ENCODE measurements at places on chromosomes 3 and 15.

DNA sequence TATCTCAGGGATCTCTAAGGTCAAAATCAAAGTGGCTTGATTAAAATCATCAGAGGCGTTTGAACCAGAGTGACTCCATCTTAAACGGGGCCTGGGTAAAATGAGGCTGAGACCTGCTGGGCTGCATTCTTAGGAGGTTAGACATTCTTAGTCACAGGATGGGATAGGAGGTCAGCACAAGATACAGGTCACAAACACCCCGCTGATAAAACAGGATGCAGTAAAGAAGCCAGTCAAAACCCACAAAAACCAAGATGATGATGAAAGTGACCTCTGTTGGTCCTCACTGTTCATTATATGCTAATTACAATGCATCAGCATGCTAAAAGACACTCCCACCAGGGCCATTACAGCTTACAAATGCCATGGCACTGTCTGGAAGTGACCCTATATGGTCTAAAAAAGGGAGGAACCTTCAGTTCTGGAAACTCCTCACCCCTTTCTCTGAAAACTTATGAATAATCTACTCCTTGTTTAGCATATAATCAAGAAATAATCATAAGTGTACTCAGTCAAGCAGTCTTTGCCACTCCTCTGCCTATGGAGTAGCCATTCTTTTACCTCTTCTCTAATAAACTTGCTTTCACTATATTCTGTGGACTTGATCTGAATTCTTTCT, 143.3 kb upstream of the SLCO3A1 start:
- DNase-seq = no peak

DNA sequence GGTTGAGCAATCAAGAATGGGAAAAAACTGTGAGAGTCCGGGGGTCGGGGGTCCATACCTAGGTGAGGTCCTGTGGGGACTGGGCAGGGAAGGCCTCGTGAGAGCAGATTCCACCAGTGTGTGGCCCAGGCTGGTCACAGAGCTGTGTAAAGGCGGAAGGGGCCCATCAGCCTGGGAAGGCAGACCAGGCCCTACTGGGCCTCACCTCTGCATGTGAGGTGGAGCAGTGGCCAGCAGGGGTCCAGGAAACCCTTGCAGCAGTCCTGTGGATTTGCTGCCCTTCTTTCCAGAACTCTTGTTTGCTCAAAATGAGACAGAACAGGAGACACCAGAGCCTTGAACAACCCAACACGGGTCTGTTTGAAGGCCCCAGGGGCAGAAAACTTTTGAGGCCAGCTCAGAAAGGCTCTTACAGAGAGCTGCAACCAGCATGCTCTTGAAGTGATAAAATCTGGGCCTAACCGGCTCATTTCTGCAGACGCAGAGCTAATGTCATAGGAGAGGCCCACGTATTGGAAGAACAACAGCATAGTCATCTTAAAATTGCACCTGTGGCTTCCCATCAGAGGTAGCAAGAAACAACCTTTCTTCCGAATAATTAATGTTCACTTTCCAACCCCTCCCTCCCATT, 30.3 kb upstream of the HHATL start:
- no peak for DNase-seq

DNA sequence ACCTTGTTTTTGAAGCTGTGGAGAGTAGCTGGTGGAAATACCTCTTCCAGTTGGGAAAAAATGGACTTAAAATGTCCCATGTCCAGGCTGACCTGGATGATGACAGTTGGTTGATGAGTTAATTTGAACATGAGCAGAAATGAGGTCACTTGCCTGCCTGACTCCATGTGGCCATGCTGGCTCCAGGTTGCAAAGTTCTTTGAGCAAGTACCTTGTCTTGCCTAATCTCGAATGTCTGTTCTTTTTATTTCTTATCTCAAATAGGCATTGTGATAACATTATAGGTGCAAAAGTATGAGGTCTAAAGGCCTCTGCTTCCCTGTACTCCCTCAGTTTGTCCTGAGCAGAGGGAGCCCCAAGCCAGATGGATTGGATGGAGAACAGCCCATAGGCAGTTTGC, 9.0 kb downstream of the MAPKBP1 start:
- no peak for DNase-seq

- DNase-seq = no peak
Measured at GRCh38 chr3:71415681-71416122, 167.8 kb downstream of the FOXP1 start.

DNA sequence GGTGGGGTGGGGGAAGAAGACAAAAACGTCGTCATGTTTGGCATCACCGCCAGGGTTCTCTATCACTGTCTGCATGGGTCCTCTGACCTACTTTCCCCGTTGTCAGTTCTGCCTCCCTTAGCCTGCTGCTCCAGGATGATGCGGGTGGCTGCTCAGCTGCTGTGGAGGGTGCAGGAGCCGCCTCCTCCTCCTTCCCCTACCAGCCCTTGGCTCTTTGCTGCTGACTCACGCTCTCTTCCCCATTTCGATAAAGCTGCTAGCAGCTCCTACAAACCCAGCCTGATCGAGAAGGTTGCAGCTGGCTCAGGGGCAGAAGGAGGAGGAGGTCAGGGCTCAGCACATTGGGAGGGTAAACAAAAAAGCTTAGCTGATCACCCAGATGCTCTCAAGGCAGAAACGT, 49.5 kb upstream of the SEC13 start:
- DNase-seq = no peak

DNA sequence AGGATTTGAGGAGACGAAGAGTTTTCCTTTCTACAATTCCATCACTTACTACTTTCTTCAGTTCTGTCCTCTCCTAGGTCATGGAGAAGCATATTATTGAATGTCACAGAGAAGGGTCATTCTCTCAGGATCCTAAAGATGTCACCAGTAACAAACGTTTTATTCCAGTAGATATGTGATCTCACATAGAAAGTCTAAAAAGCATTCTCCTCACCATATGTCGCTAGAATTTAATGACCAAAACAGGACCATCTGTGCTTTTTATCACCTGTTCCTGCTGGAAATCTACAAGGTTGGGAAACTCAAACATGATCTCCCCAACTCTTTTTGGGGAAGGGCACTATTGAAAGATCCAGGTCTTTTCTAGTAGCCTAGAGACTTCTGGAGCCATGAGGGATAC, 24.0 kb upstream of the FRMD5 start:
- no peak for DNase-seq

DNA sequence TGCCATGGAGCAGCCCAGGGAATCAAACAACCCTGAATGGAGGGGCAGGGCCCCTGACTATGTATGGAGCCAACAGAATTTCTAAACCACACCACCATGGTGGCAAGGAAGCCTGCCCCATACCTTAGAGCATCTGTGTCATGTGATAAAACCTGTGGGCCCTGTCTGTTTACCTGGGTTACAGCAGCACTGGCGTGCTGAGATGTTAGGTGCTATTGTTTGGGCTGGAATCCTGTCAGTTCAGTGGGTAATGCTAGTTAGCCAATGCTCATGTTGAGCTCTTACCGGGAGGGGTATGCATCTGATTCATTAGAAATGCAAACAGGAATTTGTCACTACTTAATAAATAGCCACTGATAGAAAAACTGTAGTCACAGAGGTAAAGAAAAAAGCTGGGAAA, 63.5 kb upstream of the ETV5 start:
- no peak for DNase-seq

DNA sequence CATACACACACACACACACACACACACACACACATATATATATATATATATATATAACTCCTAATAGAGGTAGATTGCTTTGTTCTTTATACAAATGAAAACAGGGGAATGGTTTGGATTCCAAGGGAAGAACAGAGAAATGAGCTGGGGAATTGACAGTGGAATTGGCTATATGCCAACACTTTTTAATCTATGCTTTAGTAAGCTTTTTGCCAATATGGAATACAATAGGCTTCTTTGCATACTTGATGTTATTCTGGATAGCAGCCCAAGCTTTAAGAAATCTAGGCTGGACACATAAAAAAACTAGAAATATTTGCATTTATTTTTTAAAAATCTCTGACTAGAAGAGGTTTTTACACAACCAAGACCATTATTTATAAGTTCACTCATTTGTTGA, 334.2 kb upstream of the MDFIC2 start:
- DNase-seq = no peak

DNA sequence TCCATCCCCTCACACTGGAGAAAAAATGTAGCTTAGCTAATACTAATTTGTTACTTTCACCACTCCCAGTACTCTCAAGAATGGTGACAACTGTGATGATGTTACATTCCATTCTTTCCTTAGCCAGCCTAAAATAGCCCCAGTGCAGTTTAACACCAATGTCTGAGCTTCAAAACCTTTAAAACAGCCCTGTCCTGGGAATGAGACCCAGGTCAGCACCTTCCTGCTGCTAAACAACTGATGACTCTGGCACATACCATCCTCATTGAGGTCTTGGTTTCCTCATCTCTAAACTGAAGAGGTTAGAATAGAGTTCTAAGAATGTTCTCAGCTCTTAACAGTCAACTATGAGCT, 3.8 kb downstream of the SCAMP2 start:
- no peak for DNase-seq

- no peak for DNase-seq
Measured at GRCh38 chr15:82852941-82853561, 43.6 kb downstream of the WHAMM start.

DNA sequence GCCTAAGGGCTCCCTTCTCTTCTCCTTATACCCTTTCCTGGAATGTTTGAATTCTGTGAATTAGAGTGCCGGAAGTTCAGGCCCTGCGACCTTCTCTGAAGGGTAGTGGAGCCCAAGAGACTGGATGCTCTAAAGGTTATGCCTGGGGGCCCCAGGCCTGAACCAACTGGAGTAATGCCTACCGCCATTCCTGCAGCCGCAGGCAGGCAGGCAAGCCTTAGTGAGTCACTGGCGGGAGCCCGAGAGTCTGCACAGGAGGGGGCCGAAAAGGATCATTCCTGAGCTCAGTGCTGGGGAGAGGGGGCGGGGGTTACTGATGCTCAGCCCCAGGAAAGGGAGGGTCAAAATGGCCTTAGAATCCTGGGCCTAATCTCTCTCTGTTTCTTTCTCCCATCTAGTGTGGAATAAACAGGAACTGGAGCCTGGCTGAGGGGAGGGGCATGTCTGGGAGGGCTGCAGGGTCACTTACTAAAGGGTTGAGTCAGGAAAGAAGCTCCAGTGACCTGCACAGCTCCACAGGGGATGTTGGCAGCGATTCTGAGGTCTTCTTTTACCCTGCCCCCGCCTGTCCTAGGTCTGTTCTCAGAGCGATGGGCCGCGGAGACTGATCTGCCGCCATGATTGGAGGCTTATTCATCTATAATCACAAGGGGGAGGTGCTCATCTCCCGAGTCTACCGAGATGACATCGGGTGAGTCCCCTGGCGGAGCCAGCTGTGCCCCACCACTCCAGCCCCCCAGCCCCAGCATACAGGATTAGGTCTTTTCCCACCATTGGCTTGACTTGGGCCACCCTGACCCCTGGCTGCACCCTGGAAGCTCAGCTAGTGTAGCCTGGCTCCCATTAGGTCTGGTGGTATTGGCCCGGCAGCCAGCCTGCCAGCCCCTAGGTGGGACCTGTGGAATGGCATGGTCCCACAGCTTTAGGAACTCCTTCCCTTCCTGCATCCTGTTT, 2.0 kb downstream of the AP2M1 start:
- DNase-seq = no peak

DNA sequence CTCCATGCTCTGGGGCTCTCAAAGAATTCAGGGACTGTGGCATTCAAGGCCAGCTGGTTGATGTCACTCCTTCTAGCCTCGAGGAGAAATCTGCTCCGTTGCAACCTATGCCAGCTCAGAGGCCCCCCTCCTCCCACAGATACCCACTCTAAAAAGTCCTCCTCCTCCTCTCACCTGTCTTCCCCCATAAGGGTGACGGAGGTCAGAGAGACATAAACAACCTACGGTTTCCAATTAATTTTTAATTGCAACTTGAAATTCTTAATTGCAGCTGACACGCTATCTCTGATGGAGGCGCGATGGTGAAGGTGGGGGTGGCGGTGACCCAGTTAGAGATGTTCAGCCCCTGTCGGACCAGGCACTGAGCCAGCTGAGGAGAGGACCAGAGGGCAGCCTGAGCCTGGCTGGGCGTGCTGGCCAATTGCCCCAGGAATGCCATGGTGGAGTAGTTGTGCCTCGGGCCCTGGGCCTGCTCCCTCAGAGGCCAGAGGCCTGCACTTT, 43.2 kb upstream of the INSYN1 start:
- no peak for DNase-seq

DNA sequence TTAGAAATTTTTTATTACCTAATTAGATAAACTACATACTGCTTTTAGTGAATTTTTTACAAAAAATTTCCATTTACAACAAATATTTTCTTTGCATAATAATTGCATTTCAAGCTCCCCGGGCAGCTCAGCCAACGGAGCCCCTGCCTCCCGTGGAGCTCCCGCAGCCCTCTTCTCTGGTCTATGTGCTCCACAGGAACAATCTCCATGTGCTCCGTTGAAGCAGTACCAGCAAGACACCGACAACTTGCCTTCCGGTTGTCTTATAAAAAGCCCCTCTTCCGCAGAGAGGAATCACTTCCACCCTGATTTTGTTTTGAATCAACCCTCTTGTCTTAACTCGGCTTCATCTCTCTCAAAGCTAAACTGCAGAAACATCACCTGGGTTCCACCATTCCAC, 46.9 kb upstream of the CHD2 start:
- no peak for DNase-seq

DNA sequence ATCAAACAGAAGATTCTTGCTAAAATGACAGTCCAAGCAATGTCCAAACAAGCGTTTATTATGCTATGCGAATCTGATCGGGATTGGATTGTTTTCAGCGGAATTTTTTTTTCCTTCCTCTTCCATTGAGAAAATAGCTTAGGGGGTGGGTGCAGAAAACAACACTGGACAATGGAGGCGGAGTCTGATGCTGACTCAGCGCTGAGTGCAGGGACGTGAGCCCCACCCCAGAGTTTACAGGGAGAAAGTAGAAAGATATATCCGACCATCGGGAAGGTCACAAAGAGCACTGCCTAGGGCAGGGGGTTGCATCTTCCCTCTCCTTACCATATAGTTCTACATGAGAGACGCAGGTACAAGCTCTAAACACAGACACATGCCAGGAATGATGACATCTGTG, 117.0 kb downstream of the FOXP1 start:
- no peak for DNase-seq

DNA sequence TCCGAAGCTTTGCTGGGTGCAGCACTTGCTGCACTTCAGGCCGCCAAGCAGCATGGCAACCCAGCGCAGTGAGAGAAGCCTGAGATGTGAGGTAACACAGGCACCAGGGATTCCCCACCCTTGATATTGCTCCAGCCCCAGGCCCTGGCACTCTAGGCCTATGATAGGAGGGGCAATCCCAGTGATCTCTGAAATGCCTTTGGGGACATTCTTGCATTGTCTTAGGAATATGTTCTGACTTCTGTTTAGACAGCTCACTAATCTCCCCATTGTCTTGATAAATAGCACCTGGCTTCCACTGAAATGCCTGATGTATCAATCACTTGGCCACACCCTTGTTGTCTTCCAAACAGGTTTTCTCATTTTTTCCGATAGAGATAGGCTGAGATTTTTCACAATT, 102.8 kb downstream of the SOX14 start:
- no peak for DNase-seq

GRCh38 chr3:43879166-43879565, 188.4 kb downstream of the ABHD5 start:
- DNase-seq = no peak

DNA sequence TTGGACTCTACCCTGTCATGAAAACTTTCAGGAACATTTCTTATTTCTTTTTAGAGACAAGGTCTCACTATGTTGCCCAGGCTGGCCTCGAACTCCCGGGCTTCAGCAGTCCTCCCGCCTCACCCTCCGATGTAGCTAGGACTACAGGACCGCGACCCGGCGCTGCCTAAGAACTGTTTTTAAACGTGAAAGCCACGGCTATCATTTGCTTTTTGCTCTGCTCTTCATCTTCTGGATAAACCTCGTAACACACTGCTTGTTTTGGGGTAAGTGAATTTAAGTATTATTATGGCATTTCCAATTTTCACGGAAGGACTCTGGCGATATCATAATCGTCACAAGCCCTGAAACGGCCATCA, 14.3 kb upstream of the CCNL1 start:
- DNase-seq = no peak

Data from NCI-H2107 (cell line).